ENCODE measurements at places on chromosomes 1 and 21.

GRCh38 chr1:59063501-59063900, 233.4 kb upstream of the FGGY start:
- no peak for DNase-seq

- DNase-seq: no peak
Observed at GRCh38 chr1:205970486-205970885, 27.2 kb upstream of the SLC26A9 start.

GRCh38 chr1:176876966-176877515, 287.5 kb downstream of the ASTN1 start:
- no peak for DNase-seq

GRCh38 chr1:86498281-86498680, 29.6 kb downstream of the CLCA1 start:
- no peak for DNase-seq

- DNase-seq: no peak
Observed at GRCh38 chr1:221035662-221036153, 156.5 kb downstream of the HLX start.

- DNase-seq: no peak
Observed at GRCh38 chr21:34034369-34035014, 38.9 kb upstream of the MRPS6 start.

GRCh38 chr1:167935216-167936067, 1.0 kb upstream of the DCAF6 start:
- no peak for DNase-seq

GRCh38 chr1:19317126-19317910, 5.2 kb downstream of the SLC66A1 start:
- DNase-seq: no peak

GRCh38 chr1:234595899-234596298, 14.1 kb downstream of the IRF2BP2 start:
- no peak for DNase-seq

GRCh38 chr1:11885916-11886315, 27.2 kb upstream of the NPPB start:
- DNase-seq: no peak

GRCh38 chr1:8423692-8424538, 106.0 kb downstream of the SLC45A1 start:
- no peak for DNase-seq

- no peak for DNase-seq
Observed at GRCh38 chr1:230502996-230503395, 76.9 kb upstream of the PGBD5 start.

- DNase-seq: no peak
Observed at GRCh38 chr1:67166196-67166595, at the start of gene IL23R. Gene IL23R, plus strand, starts transcription at chr1:67166454. Its CDS starts 1,667 bp downstream, at chr1:67168121.

DNA sequence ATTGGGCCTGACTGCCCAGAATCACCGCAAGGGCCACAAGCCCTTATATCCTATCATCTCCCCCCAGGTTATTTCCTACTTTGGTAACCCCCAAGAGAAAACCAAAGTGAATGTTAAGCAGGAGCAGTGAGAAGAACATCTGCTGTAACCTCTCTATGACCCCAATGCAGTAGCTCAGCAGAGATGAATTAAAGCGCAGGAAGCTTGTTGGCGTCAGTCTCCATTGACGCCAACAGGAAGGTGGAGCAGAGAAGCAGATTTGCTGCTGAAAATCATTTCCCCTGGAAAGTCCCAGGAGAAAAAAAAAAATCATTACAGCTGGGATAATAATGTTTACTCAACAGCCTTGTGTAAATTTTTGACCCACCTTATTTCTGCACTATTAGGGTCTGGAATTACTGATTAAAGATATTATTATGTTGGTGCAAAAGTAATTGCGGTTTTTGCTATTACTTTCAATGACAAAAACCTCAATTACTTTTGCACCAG, 33.2 kb upstream of the FAM163A start:
- DNase-seq: no peak

DNA sequence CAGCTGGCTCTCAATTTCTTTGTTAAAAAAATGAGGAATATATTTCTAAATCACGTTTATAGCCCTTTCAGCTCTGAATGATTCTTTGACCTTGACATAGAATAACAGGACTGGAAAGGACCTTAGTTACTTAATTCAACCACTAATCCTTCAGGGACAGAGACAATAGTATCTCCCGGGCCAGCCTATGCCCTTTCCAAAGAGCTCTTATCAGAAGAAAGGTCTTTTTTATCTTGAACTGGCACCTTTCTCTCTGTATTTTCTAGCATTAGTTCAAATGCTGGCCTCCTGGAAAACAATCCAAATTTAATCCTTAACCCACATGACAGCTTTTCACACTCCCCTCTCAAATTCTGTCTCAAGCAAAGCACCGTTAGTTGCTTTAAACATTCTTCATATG, 44.8 kb upstream of the FBXO28 start:
- no peak for DNase-seq
